ENCODE measurements at places on chromosomes 2 and 18. TPM values are rescaled to one million over a fixed set of nuclear protein-coding genes. Genes with fewer than 3 reads are reported as not detected.

The SULT1C4 gene
- total RNA-seq: 2.7 TPM

The FABP1 gene
- not detected for total RNA-seq

The LYG1 gene
- not detected for total RNA-seq

The SCN3A gene
- total RNA-seq: 0.89 TPM

The TBR1 gene
- not detected for total RNA-seq

The C2orf80 gene
- not detected for total RNA-seq

Measured in Right ventricle myocardium superior (tissue), 1 donor.